Activated CD8-positive, alpha-beta memory T cell treated with anti-CD3 and anti-CD28 coated beads for 4 hours (primary cell): ENCODE measurements at places on chromosomes 4 and X.

- DNase-seq, result no peak
Measured at GRCh38 chr4:86856896-86857295, 7.7 kb upstream of the SLC10A6 start.

DNA sequence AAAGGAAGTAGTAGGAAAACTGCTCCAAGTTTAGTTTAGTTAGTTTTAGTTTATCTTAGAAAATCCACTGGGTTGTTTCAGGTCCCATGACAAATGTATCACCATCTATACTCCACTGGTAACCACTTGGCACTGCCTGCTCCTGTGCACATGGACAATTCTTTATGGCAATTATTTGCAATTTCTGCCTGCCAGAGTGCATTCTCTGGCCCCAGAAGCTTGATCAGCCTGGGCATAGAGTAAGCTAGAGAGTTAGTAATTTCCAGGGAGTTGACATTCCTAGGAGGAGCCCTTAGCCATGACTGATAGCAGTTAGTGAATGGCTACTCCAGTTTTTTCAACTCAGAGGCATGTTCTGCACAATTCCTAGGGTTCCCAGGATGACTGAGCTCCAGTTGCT is 203.2 kb upstream of the FGF13 start:
- no peak for DNase-seq

GRCh38 chrX:43633757-43634156 is 22.3 kb upstream of the MAOA start:
- DNase-seq, result no peak

DNA sequence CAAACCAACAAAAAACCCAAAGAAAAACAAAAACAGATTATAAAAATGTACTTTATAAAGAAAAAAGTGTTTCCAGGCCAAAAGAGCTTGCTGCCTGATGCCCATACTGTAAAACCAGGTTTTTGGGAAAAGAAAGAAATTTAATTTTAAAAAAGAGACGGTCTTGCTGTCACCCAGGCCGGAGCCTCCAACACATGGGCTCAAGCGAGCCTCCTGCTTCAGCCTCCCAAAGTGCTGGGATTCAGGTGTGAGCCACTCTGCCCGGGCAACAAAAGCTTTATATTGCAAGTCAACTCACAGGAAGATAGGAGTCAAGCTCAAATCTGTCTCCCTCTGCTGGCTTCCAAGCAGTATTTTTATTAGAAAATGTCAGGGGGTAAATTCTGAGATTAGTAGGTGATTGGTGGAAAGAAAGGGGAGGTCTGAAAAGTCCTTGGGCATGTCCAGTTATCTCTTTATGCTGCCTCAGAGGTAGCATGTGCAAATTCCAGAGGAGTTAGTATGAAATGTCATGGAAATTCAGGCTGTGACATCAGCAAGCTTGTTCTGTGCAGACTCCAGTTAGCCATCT is 39.4 kb downstream of the MGST2 start:
- DNase-seq, result no peak

GRCh38 chr4:60485276-60485675 is 714.9 kb upstream of the ADGRL3 start:
- no peak for DNase-seq

DNA sequence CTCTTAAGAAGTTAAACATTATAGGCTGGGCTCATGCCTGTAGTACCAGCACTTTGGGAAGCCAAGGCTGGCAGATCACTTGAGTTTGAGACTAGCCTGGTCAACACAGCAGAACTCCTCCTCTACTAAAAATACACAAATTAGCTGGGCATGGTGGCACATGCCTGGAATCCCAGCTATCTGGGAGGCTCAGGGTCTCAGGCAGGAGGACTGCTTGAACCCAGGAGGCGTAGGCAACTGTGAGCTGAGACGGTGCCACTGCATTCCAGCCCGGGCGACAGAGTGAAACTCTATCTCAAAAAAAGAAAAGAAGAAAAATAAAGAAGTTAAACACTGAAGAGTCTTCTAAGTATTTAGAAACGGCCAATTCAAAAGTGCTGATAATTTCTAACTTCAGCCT is 164.3 kb upstream of the GALNTL6 start:
- no peak for DNase-seq

- no peak for DNase-seq
Measured at GRCh38 chr4:111781611-111782010, 363.6 kb upstream of the FAM241A start.

DNA sequence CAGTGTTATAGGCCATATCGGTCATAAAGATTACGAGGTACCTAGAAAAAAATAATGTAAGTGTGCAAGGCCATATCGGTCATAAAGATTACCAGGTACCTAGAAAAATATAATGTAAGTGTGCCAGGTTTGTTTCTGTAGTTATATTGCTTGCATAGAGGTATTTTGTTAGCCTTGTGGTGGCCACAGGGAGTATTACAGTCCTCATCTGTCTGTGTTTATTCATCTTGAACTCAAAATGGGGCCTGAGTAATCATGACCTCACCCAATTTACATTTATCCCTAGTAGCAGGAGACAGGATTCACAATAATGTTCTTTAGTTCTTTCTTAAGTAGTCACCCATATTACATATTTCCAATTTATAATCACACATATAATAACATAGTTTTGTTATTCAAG is 459.7 kb downstream of the MID1IP1 start:
- DNase-seq, result no peak

DNA sequence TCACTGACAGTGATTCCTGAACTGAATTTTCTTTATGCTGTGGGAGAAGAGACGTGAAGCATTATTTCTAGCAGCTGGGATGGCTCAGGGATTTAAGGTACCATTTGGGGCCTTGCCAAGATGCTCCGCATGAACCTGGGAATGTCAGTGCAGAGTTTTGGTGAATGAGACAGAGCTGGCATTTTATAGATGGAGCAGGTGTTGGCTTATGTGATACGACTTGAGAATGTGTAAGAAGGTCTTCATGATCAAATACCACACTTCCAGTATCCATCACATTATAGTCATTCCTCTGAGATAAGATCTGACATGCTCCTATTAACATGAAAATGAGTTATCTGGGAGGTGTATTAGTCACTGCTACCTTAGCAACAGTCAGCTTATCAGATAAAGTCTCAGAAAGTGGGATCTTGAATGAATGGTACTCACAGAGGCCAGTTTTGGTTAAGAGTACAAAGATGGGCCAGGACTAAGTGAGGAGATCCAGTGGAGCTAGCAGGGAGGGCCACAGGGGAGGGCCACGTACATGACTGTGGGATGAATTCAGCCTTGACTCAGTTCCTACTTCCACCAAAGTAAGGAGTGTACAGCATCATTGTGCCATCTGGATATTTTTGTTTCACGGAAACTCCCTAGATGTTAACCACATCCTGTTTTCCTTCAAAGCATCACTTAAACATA is 116.7 kb downstream of the SPCS3 start:
- no peak for DNase-seq

- DNase-seq, result no peak
Measured at GRCh38 chr4:120694973-120695372, 227.6 kb downstream of the PRDM5 start.

GRCh38 chr4:164748375-164748774 is 5.6 kb upstream of the SMIM31 start:
- DNase-seq, result no peak

DNA sequence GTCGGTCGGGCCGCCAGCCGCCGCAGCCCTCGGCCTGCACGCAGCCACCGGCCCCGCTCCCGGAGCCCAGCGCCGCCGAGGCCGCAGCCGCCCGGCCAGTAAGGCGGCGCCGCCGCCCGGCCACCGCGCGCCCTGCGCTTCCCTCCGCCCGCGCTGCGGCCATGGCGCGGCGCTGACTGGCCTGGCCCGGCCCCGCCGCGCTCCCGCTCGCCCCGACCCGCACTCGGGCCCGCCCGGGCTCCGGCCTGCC is 213 bp downstream of the NFKB1 start:
- no peak for DNase-seq

- DNase-seq, result no peak
Measured at GRCh38 chr4:185849664-185850550, 37.9 kb upstream of the SORBS2 start.

DNA sequence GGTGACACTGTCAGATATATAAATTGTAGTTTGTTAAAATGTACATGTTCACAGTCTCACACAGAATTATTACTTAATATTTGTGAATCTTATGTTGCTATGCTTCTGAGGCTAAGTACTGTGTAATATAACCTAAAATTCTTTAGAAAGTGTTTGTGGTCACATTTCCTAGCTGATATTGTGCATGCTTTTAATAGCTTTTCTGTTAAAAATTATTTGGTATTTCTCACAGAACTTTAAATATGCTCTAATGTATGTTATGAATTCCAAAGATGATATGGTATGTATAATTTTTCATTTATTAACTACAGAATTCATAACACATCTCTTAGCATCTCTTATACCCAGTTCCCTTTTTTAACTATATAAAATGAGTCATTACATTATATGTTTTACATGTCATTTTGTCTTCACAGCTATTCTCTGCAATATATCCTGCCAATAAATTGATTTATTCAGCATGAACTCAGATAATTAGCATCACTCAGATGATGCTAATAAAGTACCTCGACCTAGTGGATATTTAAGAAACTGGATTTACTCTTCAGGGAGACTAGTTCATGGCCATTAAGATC is 9.3 kb downstream of the PTPN13 start:
- DNase-seq, result no peak

GRCh38 chr4:7465017-7465416 is 30.3 kb upstream of the PSAPL1 start:
- no peak for DNase-seq

- DNase-seq, result no peak
Measured at GRCh38 chr4:8655411-8656184, 63.0 kb downstream of the CPZ start.

DNA sequence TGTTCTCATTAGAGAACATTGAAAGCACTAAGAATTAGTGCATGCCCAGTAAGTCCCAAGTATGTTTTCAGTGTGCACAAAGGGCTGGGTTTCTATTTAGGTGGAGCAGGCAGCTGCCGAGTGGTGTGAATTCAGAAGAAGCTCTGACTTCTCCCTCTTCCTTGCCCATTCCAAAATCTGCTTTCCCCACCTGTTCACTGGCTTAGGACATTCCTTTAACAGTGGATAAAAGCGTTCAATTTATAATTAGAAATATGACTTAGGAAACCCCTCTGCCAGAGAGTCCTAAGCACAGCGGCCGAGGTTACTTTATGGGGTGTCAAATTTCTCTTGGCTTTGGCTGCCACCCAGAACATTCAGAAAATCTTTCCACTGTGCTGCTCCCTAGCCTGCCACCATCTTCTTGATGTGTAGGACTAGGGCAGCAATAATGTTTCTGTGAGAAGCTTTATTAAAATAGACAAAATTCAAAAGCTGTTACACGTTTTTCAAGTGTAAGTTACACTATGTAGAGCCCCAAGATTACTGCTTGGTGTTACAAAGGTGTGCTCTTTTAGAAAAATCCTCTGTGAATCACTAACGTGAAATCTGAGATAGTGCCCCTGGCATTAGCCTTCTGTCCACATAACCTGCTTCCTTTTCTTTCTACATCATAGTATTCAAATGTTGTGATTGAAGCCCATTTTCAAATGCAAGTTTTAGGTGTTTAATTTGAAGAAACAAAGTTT is 191.6 kb upstream of the ANKRD50 start:
- no peak for DNase-seq

- no peak for DNase-seq
Measured at GRCh38 chrX:2503591-2504500, 3.1 kb upstream of the DHRSX start.

DNA sequence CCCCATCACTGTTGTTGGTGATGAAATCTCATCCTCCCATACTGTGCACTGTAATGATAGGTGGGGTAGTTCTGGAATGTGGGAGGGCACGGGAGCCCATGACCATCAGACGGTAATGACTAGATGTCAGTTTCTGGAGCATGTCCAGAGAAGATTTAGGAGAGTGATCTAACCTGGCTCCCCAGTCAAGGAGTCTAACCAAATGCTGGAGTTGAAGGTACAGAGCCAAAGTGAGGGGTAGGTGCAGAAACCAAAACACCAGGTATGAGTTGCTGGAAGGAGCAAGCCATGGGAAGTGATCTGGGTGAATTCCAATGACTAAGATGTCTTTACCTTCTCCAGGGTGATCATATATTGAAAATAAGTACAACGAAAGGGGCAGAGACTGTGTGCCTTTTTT is 296.9 kb downstream of the INPP4B start:
- DNase-seq, result no peak

DNA sequence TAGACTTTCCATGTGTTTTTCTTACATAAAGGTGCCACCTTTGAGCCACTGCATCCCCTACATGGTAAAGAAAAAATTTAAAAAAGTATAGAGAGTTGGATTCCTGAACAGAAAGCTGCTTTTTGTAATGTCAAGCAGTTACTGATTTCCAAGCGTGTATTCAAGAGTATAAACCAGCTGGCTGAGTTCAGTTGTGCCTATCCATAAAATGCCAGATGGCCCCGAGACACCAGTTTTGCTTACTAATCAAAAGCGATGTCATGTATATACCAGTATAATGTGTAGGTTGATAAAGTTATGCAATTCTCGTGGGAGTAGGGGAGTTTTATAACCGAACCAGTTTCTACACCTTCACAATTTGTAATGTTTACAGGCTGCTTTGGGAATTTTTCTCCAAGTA is 26.2 kb upstream of the PNPLA4 start:
- DNase-seq, result no peak

- no peak for DNase-seq
Measured at GRCh38 chr4:126479709-126480108, 1153.0 kb upstream of the INTU start.

DNA sequence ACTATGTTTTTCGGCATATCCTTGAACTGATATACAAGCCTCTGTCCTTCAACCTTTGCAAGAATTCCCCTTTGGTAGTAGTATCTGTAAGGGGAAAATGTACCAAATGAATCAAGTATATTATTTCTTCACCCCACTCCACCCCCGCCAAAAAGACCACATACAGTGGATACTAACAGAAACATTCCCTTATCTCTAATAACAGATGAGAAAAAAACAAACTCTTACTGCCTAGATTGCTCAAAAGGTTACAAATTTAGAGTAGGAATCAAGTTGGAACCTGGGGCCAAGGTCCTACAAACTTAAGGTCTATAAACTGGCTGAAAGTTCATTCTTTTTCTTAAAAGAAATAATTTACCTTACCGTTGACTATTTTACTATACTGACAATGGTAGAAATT is 45.0 kb downstream of the NOCT start:
- DNase-seq, result no peak

DNA sequence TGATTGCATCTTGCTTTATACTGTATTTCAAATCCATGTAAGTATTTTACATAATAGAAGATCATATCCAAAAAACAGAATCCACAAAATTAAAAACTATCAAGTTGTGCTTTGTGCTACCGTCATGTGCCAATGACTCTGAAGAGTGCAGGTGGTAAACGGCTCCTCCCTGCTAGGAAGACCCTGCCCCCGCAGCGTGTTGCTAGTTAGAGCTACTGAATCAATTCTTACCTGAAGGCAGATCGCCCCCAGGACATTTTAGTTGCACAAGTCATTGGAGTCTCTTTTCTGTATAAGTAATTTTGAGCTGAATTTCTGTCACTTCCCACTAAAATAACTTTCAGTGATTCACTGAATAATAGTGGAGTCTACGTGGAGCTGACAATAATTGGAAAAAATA is 599.5 kb upstream of the ZFP42 start:
- DNase-seq, result no peak

DNA sequence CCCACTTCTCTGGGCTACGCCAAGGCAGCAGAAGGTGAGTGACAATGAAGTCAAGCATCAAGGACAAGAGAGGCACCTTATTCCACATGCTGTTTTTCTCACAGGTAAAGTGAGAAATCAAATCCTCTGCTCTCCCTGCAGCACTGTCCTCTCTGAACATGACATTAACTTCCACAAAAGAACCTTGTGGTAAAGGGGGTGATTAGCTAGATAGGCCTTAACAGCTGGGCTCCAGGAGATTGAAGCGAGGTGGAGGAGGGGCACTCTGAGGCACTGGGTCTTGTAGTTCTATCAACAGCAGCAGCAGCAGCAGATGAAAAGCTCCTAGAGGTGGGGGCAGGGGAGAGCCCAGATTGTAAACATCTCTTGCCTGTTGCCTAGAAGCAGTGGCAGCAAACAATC is 96.8 kb upstream of the CXXC4 start:
- DNase-seq, result no peak
